ENCODE measurements at places on chromosomes 2 and 18.

- DNase-seq = no peak
These were observed 433 bp downstream of the SH3RF3 start for GRCh38 chr2:109129356-109129920.

- DNase-seq = no peak
These were observed 74.2 kb downstream of the HS1BP3 start for GRCh38 chr2:20576598-20577115.

DNA sequence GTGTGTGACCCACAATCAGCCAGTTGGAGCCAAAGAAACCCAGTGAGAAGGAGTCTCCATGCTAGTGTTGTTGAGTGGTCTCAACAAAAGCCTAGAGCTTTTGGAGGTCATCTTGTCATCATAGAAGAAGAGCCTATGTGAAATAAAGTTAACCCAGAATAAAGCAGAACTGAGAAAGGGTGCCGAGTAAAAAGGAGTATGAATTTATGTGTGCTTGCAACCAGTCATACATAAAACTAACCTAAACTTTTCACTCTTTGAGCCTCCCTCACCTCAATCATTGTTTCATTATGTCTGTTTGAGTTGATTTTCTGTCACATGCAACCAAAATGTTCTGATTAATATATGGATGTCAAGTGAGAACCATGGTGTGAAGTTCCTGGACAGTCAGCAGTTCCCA lies 599.3 kb upstream of the ZEB2 start:
- no peak for DNase-seq

GRCh38 chr2:46846536-46846935 lies 69.1 kb downstream of the MCFD2 start:
- DNase-seq = no peak

GRCh38 chr2:43420389-43420801 lies 175.4 kb downstream of the THADA start:
- no peak for DNase-seq

DNA sequence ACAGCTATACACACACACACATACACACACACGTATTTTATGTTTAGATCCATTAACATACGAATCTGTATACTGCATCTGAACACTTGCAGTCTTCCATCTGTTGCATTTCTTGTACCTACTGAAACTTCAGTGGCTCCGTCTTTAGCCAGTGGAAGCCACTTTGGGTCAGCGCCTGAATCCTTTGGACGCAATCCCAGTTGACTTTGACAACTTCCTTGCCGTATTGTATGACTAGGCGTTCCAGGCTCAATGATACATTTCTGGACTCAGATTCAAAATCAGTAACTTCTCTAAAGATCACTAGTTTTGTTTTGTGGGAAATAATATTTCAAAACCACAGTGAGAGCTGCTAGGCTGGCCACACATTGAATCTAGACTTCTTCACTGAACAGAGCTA lies 101.5 kb upstream of the GPC1 start:
- DNase-seq = no peak

DNA sequence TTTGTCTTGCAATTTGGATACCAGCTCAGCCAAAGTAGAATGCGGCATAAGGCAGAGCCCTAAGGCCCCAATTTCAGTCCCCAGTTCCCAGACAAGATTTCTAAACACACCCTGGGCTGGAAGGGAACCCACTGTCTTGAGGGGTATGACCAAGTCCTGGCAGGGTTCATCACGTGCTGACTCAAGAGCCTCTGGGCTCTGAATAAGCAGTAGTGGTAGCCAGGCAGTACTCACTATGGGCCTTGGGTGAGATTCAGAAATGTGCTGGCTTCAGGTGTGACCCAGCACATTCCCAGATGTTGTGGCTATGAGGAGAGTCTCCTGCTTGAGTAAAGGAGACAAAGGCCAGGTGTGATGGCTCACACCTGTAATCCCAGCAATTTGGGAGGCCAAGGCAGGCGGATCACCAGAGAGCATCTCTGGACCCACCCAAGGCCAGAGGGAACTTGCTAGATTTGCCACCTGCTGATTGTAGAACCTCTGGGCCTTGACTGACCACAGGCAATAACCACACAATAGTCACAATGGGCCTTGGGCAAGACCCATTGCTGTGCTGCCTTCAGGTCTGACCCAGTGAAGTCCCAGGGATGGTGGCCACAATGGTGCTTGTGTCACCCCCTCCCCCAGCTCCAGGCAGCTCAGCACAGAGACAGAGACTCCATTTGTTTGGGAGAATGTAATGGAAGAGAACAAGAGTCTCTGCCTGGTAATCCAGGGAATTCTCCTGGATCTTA lies 74.9 kb downstream of the ATL2 start:
- DNase-seq = no peak

DNA sequence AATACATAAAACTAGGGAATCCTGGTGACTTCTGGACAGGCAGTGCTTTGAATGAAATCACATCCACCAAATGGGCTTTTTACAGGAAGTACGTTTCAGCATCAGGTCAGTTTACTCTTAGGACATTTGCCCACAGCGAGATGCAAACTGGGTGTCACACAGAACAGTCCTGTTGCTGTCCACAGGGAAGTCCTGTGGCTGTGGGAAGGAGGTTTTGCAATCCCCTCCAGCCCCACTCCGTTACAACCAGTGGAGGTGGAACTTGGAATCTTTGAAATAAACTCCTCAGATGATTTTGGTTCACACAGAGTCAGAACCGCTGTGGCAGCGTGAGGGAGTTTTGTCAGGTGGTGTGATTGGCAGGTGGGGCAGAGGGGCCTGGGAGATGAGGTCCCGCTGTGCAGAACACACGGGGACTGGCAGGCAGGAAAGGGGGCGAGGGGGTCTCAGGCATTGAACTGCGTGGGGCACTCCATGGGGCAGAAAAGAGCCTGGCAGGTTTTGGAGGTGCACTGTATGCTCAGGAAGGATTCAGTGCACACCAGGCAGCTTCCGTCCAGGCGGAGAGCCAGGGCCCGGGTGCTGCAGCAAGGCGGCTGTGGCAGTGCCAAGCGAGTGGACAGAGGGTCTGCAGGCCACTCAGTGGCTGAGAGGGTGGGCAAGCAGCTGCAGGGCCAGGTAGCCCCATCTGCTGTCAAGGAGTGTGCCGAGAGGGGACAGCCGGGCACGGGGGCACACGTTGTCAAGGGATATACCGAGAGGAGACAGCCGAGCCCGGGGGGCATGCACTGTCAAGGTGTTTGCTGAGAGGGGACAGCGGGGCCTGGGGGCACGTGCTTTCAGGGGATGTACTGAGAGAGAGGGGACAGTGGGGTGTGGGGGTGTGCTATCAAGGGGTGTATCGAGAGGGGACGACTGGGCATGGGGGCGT lies 148.7 kb downstream of the LDLRAD4 start:
- no peak for DNase-seq

DNA sequence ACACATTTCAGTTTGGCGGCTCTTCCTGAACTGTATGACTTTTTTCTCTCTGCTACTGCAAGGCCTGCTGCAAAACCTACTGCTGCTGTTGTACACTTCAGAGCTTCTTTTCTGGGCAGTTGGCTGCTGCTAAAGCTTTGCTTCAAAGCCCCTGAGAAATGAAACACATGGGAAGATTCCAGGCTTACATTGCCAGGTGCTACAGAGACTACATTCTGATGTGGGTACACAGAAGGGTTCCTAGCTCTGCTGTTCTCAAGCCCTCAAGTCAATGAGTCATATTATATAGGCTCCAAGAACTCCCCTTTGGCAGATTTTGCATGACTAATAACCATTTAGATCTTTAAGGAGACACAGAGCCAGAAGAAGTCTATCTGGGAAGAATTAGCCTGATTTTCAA lies 12.9 kb upstream of the PGAP1 start:
- no peak for DNase-seq

- no peak for DNase-seq
These were observed 187.2 kb downstream of the INO80D start for GRCh38 chr2:205898744-205899143.

DNA sequence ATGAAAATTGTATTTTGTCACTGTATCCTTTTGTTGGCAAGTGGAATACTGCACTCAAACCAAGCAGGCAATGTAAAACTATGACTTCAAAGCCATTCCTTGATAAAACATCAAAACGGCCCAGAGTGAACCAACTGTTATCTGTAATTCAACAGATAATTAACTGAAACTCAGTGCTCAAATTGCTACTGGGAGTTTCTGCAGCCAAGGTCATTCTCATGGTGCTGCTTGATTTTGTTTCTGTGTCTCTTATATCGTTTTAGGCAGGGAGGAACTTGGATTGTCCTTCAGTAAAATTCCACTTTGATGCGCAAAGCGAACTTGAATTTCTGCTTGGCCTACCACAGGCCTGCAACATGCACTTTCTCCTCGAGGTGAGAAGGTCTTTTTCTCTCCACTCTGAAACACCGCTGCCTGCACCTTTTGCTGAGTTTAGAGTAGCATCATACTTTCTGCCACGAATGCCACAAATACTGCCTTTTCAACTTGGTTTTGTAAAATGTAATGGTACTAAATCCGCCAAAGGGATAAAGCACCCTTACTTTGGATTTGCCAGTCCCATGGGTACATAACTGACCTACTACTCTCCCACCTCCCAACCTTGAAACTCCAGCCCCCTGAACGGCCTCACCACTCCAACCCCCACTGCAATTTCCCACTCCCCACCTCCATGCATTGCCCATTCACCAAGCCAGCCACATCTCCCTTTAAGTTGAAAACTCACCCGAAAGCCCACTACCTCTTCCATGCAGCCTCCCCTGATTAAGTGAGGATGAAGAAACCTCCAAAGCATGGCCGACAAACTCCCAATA lies 204.7 kb downstream of the TGIF1 start:
- no peak for DNase-seq

DNA sequence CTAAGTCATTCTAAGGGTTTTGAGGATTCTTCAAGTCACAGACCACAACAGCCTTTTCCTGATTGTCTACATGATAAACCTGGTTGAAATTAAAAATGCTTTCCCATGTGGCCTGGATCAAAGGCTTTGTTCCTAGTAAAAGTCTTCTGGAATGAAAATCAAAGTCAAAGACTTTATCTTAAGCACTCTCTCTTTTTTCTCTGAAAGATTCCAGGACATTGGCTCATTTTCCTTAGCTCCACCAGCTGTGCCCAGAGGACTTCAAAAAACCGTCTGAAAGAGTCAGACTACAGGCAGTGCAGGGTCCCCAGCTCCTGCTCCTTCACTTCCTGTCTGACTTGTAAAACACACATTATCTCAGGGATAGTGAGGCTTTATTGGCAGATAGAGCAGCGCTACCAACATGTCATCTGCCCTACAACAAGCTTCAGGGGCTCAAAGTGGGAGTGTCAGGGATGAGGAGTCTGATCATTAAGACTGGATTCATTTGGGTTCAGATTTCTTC lies 148.2 kb downstream of the ESCO1 start:
- no peak for DNase-seq

DNA sequence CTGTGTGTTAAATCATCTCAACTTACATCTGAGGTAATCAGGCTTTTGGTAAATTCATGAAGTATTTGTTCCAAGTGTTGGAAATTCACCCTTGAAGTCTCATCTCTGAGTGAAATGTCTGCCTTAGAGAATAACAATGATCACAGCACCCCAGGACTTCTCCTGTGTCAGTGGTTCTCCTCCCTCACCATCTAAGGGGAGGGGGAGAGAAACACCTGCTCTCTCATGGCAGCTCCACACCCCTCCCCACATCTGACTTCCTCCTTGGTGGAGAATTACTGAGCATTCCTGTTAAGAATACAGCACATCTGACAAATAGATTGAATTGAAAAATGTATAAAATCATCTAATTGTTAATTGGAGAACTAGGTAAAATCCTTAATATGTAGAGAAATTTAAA lies 532.1 kb downstream of the RNF144A start:
- DNase-seq = no peak

DNA sequence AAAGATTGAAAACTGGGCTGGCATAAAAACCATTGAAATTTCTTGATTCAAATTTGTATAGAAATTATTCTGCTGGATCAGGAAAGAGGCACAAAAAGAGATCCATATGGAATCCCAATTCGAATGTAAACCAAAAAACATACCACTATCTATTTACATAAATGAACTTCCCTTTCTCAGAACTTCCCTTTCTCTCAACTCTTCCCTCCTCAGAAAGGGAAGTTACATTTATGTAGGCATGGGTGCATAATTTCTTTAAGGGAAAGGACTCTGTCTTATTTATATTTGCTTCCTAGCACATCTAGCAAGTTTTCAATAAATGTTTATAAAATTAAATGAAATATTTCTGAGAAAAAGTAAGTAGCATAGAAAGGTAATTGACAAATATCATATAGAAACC lies 398.1 kb upstream of the ATP5MC3 start:
- DNase-seq = no peak

DNA sequence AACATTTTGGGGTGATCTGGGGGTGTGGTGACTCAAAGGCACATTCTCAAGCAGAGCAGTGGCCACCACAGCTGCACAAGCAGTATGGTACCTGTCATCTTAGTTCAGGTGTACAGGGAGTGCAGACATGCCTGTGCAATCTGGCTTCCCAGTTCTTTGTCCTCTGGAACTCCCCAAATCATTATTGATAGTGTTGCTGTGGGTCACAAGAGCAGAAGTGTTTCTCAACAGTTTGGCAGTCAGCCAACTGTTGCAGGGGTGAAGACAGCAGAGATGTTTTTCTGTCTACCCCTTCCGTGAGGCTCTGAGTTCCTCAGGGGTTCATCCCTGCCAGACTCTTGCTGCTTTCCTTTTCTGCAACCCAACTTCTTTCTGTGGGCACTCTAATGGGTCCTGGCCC lies 206.5 kb upstream of the ZSWIM2 start:
- no peak for DNase-seq

Measured in AG09319 (cell line).